Right atrium auricular region (tissue), 2 donors: ENCODE measurements at places on chromosomes 3 and 15.

DNA sequence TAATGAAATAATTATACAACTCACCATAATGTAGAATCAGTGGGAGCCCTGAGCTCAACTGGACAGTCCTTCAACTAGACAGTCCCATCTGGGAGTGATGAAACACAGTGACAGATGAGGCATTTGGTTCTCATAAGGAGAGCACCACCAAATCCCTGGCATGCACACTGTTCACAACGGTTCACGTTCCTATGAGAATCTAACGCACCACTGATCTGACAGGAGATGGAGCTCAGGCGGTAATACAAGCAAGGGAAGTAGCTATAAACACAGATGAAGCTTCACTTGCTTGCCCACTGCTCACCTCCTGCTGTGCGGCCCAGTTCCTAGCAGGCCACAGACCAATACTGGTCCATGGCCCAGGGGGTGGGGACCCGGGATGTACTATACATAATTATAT lies 17.0 kb downstream of the PRKAR2A start:
- no peak for DNase-seq

DNA sequence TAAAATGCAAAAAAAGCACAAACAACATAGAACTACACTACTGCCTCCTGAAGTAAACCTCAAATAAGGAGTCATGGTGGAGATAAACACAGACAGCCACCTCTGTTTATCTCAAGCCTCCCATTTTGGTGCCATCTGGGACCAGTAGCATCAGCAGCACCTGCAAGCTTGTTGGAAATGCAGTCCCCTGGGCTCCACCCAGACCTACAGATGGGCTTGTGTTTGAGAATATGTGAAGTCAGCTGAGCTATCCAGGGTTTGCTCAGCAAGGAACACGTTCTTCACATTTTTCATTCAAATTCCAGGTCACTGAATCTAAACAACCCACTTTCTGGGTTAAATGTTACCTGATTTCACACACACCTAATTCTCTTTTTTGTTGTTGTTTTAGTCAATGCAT lies 45.5 kb downstream of the RASGRF1 start:
- DNase-seq: no peak

GRCh38 chr3:191997093-191997492 lies 536.1 kb downstream of the PYDC2 start:
- no peak for DNase-seq

GRCh38 chr3:37530047-37530697 lies 331.5 kb upstream of the CTDSPL start:
- DNase-seq: no peak

GRCh38 chr3:179615458-179616173 lies 11.0 kb downstream of the NDUFB5 start:
- DNase-seq: no peak

- DNase-seq: no peak
These were observed 648.7 kb upstream of the DPPA4 start for GRCh38 chr3:109985943-109986555.

- no peak for DNase-seq
These were observed 59.7 kb upstream of the KBTBD8 start for GRCh38 chr3:66938338-66938963.

- DNase-seq: no peak
These were observed 1.4 kb downstream of the MORF4L1 start for GRCh38 chr15:78873793-78874765.

GRCh38 chr3:66720508-66720907 lies 219.7 kb upstream of the LRIG1 start:
- DNase-seq: no peak

DNA sequence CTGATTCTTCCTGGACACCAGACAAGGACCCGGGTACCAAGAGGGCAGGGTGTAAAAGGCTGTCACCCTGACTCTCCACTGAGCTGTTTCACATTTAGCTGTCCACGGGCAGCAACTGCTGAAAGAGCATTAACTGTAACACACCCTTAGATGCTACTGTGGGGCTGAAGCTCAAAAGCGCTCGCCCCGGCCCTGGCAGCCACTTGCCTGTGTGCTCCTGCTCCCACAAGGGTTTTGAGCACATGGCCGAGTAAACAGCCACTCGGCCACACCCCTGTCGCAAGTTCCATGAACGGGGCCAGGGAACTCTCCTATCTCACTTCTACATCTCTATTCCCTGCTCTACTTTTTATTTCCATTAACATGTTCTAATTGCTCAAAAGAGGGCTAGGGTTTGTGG lies 421.7 kb downstream of the TUSC7 start:
- no peak for DNase-seq

- DNase-seq: no peak
These were observed 29.1 kb upstream of the NOX5 start for GRCh38 chr15:68985361-68985891.

DNA sequence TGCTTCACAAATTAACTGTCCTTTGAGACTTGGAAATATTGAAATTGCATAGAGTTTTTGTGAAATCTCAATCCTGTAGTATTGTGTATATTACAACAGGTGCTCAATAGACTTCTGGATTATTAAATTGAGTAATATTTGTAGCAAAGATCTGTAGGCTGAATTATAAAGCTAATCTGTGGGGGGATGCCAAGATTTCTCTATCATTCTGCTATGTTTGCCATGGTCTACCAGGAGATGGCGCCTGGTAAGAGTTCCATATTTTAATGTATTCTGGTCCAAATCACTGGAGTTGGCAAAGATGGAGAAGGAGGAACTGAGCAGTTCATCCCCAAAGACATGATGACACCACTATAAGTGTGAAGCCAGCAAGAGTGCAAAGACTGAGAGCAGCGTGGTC lies 340.9 kb upstream of the TPRG1 start:
- no peak for DNase-seq

- no peak for DNase-seq
These were observed 81.2 kb upstream of the RAP2B start for GRCh38 chr3:153080778-153081240.

DNA sequence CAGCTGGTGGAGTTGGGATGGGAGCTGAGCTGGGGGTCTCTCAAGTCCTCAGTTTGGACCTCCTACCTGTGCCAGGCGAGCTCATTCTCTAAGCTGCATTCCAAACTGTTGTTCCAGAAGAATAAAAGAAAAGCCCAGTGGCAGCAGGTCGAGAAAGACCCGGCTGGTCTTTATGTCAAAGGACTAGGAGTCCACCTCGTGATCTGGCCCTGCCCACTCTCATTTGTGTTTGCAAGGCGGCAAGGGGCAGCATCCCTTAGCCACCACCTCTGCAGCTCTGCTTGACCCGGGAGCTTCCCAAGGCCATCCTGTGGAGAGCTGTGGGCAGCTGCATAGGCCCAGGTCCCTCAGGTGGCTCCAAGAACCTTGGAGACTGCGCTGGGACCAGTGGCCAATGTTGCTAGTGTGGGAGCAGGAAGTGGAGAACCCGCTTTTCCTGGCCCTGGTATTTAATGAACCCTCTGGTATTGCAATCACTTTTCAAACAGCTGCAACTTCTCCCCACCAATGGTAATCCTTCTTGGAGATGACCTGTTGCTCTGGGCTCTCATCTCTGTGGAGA lies 30.9 kb downstream of the KY start:
- peak; percentile 44 for DNase-seq

GRCh38 chr3:14131134-14131533 lies 6.3 kb downstream of the TMEM43 start:
- DNase-seq: no peak

DNA sequence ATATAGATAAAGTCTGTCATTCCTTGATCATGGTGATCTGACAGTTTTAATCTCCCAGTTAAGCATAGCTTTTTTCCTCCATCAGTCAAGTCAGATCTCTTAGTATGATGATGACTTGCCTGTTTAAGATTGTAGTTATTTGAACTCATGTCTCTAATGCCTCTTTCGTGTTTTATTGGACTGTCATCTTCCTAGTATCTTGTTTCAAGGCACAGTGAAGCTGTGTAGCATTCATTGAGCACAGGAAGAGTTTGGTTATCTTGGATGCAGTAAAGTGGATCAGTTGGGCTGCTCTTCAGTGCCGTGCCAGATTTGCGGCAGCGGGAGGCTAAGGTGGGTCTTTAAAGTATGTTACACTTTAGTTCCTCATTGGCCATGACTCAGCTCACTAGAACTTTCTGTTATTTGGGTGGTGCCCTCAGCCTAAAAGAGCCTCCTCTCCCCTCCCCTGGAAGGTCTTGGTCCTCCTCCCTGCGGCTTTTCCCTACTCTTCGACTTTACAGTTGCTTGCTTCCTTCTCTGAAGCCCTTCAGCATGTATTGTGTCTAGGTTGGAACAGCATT lies 45.7 kb upstream of the SKOR1 start:
- no peak for DNase-seq

DNA sequence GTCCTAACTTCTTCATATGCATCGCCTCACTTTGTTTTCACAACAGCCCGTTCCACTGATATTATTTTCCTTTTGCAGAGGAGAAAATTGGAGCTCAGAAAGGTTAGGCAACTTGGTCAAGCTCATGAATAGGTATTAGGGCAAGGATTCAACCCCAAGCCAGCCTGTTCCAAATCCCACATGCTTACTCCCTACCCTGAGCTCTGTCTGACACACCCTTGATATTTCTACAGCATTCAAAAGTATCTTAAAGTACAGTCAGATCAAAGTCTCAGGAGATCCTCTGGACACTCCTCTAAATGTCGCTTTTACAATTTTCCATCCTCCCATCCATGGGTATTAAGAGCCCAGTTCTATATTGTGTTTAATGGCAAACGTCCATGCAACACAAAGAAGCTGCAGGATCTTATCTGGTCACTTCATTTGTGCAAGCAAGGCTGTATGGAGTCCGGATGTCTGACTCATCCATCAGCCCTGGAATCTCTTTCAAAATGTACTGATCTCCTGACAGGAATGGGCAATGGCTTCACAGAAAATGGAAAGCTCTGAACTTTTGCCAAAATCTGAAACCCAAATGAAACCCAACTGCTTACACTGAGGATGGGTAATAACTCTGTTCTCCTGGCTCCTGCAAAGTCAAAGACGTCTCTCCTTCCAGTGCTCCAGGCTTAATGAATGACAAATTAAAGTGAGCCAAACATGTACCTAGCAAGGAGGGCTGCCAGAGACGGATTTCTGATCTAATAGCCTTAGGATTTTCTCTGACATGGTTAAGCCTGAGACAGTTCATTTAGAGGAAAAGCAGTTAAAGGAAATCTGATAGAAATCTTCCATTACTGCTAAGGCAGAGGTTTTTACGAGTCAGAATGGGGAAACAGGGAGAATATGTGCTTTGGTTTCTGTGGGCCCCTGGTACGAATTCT lies 230.9 kb upstream of the RORA start:
- DNase-seq: no peak

DNA sequence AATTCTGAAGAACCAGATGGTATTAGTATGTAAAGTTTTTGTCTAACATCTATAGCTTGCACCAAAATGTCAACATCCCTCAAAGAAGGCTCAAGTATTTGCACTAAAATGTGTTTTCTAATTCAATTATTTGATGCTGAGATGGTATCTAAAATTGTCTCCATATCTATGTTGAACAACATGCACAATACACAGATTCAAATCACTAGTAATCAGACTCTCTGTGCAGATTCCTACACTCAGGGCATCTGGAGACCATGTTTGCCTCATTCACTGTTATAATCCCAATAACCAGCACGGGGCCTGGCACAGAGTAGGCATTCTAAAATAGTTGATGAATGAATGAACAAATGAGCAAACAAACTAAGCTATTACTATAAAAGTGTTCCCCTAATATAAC lies 2.6 kb downstream of the FILIP1L start:
- no peak for DNase-seq

DNA sequence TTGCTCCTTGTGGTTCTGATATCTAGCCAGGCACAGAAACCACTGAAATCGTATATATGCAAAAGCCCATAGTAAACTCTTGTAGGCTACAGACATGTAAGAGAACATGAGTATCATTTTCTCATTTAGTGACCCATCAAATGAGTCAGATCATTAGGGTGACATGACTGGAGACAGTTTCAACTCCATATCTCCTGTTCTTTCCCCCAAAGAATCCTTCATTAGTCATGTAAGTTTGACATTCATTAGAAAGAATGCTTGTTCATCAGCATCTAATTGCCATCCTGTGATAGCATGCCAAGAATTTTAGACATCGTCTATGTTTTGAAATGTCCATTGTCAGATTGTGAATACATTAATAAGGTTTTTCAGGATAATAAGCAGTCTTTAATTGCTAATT lies 264.9 kb upstream of the TPM1 start:
- DNase-seq: no peak

DNA sequence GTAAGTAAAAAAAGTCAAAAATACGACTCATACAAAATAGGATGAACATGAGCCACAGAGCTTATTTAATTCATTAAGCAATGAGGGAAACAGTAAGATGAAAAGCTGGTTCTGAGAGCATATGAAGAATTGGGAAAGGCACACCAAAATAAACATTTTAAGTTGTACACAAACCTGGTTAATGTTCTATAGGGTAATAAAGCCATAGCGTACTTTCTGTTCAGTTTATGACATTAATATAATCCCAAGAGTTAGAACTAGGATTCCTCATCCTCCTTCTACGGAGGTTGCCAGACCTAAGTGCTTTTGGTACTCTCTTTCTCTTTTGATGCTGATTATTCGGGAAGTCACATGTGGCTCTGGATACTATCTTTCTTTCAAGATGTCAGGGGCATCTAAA lies 41.4 kb downstream of the CLEC3B start:
- DNase-seq: no peak

DNA sequence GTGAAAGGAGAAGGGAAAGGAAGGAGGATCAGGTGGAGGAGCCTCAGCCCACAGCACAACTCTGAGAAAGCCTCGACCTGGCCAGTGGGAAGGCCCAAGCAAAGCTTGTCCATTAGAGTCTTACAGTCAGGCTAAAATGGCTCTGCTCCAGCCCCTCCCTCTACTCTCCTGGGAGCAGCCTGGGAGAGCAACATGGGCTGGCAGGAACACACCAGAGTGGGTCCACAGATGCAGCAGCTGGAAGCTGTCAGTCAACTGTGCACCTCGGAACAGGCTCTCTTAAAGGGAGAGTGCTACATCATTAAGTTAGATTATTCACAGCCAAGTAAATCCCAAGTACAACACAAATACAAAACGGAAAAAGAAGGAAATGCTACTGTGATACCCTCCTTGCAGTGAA lies 98.0 kb upstream of the LIMD1 start:
- DNase-seq: no peak

GRCh38 chr3:51687431-51688205 lies 16.6 kb downstream of the TEX264 start:
- no peak for DNase-seq

GRCh38 chr3:134081211-134081610 lies 51.5 kb upstream of the SLCO2A1 start:
- no peak for DNase-seq

DNA sequence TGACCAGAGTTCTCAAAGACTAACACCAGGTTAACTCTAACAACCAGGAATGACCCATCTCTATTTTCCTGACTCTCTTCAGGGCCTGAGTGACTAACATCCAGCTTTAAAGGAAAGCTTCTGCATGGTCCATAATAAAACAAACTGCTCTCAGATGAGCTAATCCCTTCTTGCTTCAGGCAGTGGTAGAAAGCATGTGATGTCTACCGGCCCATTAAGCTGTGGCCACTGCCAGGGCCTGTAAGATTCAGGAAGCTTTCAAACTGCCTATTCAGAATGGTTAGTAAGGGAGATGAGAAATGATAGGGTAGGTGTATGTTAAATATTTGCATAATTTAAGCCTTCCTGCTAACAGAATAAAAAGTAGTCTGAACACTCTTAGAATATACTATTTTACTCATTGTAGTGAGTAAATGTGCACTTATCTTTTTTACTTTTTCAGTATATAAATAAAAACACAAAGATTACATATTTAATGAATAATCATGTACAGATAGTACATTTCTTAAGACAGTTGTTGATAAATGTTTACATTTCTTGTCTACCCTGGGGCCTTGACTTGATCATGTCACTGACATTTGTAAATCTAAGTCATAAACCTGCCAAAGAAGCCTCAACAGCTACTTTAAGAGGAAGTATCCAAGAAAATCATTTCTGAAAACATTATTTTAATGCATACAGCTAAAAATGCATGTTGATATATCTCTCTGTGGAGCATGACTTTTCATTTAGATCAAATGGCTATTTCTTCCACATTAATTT lies 222.0 kb downstream of the MCTP2 start:
- DNase-seq: no peak
